Naive thymus-derived CD4-positive, alpha-beta T cell (primary cell): ENCODE measurements at places on chromosomes 4 and X. TPM values are rescaled to one million over a fixed set of nuclear protein-coding genes. Genes with fewer than 3 reads are reported as not detected.

EXOC1L gene
- not detected for total RNA-seq

SH3TC1 gene
- total RNA-seq = 46.2 TPM

WNK3 gene
- total RNA-seq = 0.32 TPM

CFAP99 gene
- not detected for total RNA-seq

NPNT gene
- total RNA-seq = not detected

RPA4 gene
- total RNA-seq = not detected

SYTL5 gene
- total RNA-seq = not detected

- H3K4me3 ChIP-seq = no peak overlapping the region
- no peak overlapping the region for H3K27ac ChIP-seq
- no peaks in the 10 kb centered on the region for H3K36me3 ChIP-seq
- no peaks in the 10 kb centered on the region for H3K27me3 ChIP-seq
- no peak for DNase-seq
- H3K4me1 ChIP-seq = no peaks in the 10 kb centered on the region
Observed at GRCh38 chr4:123974386-123975149, 578.0 kb downstream of the SPRY1 start.

DNA sequence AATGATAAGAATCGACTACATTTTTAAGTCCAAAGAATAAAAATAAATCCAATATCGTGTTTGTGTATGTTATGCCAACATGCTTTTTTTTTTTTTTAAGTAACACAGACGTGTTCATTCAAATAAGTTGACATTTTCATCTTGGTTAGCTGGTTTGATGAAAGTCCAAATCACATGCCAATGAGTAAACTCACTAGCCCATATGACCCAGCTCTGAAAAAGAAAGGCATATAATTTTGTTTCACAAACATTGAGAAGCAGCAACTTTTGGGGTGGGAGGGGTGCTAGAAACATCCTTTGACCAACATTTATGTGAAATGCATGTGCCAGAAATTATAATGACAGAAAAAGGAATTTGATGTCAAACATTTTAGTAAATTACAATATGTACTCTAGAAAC is 61.6 kb upstream of the SPP1 start:
- no peak overlapping the region for H3K27ac ChIP-seq
- H3K36me3 ChIP-seq = no peaks in the 10 kb centered on the region
- H3K4me3 ChIP-seq = no peak overlapping the region

DNA sequence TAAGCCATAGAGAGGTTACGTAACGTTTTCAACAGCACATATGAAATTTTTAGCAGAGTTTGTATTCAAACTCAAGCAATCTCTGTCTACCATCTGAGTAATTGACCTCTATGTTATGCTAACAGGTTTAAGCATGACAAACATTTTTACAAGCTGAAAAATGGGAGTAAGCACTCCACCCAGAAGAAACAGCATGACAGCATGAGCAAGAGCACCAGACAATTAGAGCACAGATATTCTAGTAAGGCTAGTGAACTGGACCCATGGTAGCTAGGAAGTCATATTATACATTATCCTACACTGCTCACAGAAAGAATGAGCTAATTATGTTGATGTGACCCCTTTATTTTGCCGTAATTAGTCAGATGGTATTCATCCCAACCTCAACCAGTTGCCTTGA is 200.5 kb downstream of the PABPC4L start:
- H3K36me3 ChIP-seq = no peaks in the 10 kb centered on the region
- H3K4me1 ChIP-seq = no peaks in the 10 kb centered on the region
- no peak overlapping the region for H3K4me3 ChIP-seq
- H3K27ac ChIP-seq = no peak overlapping the region
- DNase-seq = no peak
- no peaks in the 10 kb centered on the region for H3K27me3 ChIP-seq

DNA sequence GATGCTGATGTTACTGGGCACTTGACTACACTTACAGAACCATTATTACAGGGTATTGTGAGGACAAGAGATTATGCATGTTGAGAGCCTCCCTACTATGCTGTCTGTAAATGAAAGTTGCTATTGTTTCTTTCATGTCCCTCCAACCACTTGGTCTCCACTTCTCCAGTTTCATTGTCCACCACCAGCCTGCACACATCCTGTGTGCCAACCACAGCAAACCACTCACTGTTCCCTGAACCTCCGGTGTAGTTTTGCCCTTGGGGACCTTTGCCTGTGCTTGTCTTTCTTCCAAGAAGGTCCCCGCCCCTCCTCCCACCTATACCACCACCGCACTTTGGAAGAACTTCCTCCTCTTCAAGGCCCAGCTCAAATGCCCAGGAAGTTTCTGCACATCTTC is 43.1 kb upstream of the AFF2 start:
- no peaks in the 10 kb centered on the region for H3K27me3 ChIP-seq
- no peaks in the 10 kb centered on the region for H3K4me1 ChIP-seq
- H3K4me3 ChIP-seq = no peak overlapping the region
- no peaks in the 10 kb centered on the region for H3K36me3 ChIP-seq
- no peak for DNase-seq

- H3K27me3 ChIP-seq = no peaks in the 10 kb centered on the region
- H3K4me3 ChIP-seq = no peak overlapping the region
- no peaks in the 10 kb centered on the region for H3K36me3 ChIP-seq
- H3K4me1 ChIP-seq = no peaks in the 10 kb centered on the region
- H3K27ac ChIP-seq = no peak overlapping the region
- DNase-seq = no peak
Observed at GRCh38 chrX:79477691-79478090, 110.6 kb upstream of the ITM2A start.

DNA sequence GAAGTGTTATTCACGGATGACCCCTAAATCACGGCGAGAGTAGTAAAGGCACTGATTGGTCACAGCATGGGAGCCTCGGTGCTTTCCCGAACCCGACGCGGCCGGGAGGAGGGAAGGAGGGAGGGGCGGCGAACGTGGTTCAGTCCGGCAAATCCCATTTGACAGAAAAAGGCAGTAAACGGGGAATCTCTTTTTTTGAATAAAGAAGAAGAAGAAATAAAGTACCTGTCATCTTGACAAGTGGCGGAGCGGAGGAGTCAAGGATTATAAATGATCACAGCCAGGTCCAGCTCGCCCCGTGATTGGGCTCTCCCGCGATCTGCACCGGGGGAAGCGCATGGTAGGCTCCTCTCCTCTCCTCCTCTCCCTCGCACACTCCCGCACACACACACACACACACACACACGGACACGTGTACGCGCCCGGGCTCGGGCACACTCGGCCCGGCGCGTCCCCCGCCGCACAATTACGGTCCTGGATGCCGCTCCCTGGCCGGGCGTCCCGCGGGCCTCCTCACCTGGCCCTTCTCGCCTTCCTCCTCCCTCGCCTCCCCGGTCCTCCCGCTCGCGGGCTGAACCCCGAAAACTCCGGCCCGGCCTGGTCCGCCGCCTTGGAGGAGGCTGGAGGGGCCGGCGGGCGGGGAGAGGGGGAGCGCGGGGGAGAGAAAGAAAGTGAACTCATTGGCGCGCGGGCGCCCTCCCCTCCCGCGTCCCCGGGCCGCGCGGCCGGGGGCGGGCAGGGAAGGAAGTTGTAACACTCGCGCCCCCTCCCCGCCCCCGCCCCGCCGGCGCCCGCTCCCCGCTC is 99.2 kb upstream of the TENM3 start:
- H3K4me3 ChIP-seq = no peak overlapping the region
- no peak for DNase-seq
- no peak overlapping the region for H3K27ac ChIP-seq
- H3K27me3 ChIP-seq = no peaks in the 10 kb centered on the region
- no peaks in the 10 kb centered on the region for H3K4me1 ChIP-seq

- H3K36me3 ChIP-seq = no peaks in the 10 kb centered on the region
- no peaks in the 10 kb centered on the region for H3K4me1 ChIP-seq
- H3K27me3 ChIP-seq = no peaks in the 10 kb centered on the region
- no peak overlapping the region for H3K27ac ChIP-seq
- no peak for DNase-seq
Observed at GRCh38 chr4:104975617-104976016, 171.1 kb upstream of the TET2 start.

DNA sequence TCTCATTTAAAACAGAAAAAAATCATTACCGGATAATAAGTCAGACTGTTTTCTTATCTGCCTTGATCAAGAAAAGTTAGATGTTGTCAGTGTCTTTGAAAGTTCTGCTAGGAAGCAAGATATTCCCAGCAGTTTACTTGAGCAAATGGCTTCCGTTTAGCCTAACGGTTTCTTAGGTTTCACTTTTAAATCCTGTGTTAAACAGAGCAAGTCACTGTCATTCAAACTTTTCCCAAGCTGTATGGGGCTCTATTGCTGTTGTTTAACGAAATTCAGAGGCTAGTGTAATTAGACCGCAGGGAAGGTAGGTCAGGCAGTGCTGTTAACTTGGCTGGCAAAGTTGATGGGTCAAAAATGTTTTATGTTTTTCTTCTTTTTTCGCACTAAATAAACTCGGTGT is 80.3 kb upstream of the NEIL3 start:
- no peaks in the 10 kb centered on the region for H3K27me3 ChIP-seq
- no peaks in the 10 kb centered on the region for H3K36me3 ChIP-seq

DNA sequence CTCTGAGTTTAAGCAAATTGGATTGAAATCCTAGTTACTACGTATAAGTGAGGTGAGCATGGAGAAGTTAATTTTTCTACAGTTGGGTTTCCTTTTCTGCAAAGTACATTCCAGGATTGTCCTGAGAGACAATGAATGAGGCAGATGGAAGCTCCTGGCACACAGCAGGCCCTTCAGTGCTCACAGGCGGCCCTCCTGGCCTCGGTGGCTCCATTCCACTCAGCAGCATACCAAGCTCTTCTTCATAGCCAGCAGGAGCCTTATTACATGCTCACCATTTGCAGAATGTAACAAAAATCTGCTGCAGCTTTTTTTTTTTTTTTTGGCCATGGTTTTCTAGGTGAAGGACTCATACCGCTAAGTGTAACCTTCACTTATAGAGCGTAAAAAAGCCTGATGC is 113.2 kb upstream of the FAM9B start:
- H3K4me3 ChIP-seq = no peak overlapping the region
- no peaks in the 10 kb centered on the region for H3K36me3 ChIP-seq
- no peak for DNase-seq

- no peaks in the 10 kb centered on the region for H3K36me3 ChIP-seq
- no peak overlapping the region for H3K4me3 ChIP-seq
- no peaks in the 10 kb centered on the region for H3K4me1 ChIP-seq
- no peaks in the 10 kb centered on the region for H3K27me3 ChIP-seq
- no peak for DNase-seq
- no peak overlapping the region for H3K27ac ChIP-seq
Observed at GRCh38 chrX:46754586-46755061, 4.3 kb downstream of the SLC9A7 start.

- no peaks in the 10 kb centered on the region for H3K4me1 ChIP-seq
- no peak overlapping the region for H3K4me3 ChIP-seq
- DNase-seq = no peak
- no peaks in the 10 kb centered on the region for H3K27me3 ChIP-seq
Observed at GRCh38 chr4:29009908-29010307, 1710.3 kb upstream of the PCDH7 start.

GRCh38 chr4:80202741-80203553 is 5.6 kb downstream of the PRDM8 start:
- H3K36me3 ChIP-seq = no peaks in the 10 kb centered on the region
- peak overlapping the region; percentile 63 for H3K4me3 ChIP-seq
- no peaks in the 10 kb centered on the region for H3K27me3 ChIP-seq
- peak overlapping the region; percentile 75 for H3K27ac ChIP-seq
- H3K4me1 ChIP-seq = peaks cover 5% of the 10 kb centered on the region

GRCh38 chrX:134794692-134795091 is 136.4 kb upstream of the PLAC1 start:
- no peak overlapping the region for H3K27ac ChIP-seq
- no peak for DNase-seq
- H3K4me3 ChIP-seq = no peak overlapping the region
- H3K27me3 ChIP-seq = no peaks in the 10 kb centered on the region

- H3K4me1 ChIP-seq = peaks cover 36% of the 10 kb centered on the region
- peak overlapping the region; percentile 90 for H3K27ac ChIP-seq
- no peak for DNase-seq
- H3K36me3 ChIP-seq = no peaks in the 10 kb centered on the region
Observed at GRCh38 chr4:15653420-15653819, 1.7 kb downstream of the FBXL5 start.
